Osteocyte (in vitro differentiated cells): ENCODE measurements at places on chromosomes 7 and 10. TPM values are rescaled to one million over a fixed set of nuclear protein-coding genes. Genes with fewer than 3 reads are reported as not detected.

DNA sequence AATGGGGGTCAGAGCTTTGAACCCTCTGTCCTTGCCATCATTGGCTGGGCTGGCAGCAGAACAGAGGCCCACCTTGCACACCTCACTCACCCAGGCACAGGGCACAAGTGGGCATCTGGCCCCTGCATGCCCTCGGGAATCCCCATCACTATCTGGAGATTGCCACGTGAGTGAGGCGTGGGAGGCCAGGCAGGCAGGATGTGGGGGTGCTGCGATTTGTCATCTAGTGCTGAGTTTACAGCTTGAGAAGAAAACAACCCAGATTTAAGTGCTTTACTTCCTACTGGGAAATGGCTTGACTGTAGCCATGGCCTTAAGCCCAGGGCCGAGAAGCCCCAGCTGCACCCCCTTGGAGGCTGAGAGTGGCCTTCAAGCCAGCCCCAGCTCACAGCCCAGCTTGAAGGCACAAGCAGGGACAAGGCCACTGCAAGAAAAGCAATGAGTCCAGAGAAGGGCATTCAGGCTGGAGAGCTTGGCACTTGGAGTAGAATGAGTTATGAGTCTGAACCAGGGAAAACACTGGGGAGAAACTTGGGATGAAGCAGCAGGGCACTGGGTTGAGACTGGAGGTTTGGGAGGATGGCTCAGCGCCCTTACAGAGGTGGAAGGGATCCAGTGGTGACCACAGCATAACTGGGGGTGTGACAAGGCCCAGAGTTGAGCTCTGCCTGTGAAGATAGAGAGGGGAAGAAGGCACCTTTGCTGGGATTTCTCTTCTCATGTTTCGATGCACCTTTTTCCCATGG, 123.0 kb downstream of the CXCL12 start:
- peaks cover 28% of the 10 kb centered on the region for H3K27me3 ChIP-seq
- DNase-seq: no peak
- no peaks in the 10 kb centered on the region for H3K36me3 ChIP-seq
- H3K4me1 ChIP-seq: no peaks in the 10 kb centered on the region

OR2A12 gene
- total RNA-seq: not detected in 2 replicates

MYL10 gene
- 0.52 TPM in 1 of 2 replicates, not detected in the other for total RNA-seq

PLXNA4 gene
- total RNA-seq: 56.2 and 59.0 TPM in 2 replicates

- no peak overlapping the region for H3K27ac ChIP-seq
- H3K36me3 ChIP-seq: no peaks in the 10 kb centered on the region
- DNase-seq: no peak
- H3K4me3 ChIP-seq: no peak overlapping the region
- peaks cover 27% of the 10 kb centered on the region for H3K27me3 ChIP-seq
Measured at GRCh38 chr7:43308913-43309705, 196.7 kb downstream of the HECW1 start.

DNA sequence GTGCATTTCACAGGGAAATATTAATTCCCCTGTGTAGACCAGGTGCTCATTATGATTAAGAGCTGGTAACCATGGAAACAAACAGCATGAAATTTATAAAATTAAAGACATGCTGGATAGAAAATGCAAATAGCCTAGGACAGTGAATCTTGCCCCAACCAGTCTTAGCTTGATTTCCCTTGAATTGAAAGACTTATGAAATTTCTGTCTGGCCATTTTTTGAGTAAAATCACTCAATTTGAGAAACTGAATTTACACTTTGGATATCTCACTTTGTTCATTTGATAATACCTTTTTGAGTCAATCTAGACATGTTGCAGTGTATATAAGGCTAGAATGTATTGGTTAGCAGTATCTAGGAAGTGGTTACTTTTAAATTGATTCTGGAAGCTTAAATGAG, 4.4 kb upstream of the SMIM30 start:
- H3K36me3 ChIP-seq: peaks cover under 1% of the 10 kb centered on the region
- peaks cover 7% of the 10 kb centered on the region for H3K4me1 ChIP-seq
- H3K27me3 ChIP-seq: peaks cover 13% of the 10 kb centered on the region

DNA sequence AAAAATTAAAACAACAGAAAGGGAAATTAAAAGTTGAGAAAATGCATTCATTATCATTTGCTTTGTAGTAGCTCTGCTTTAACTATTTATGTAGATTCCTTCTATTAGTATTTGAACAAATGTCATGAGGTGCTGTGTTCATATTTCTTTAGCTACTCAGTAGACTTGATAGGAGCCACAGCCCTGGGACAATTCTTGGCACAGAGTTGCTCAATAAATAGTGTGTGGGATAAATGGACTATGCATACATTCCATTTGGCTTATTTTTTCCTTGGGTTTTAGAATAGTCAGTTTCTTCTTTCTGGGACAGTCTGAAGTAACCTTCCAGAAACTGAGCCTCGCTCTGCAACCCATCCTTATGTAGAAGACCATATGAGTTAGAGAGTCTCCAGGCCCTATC, 13.4 kb downstream of the RPP30 start:
- H3K36me3 ChIP-seq: peaks cover 45% of the 10 kb centered on the region
- H3K4me1 ChIP-seq: no peaks in the 10 kb centered on the region
- no peak for DNase-seq
- H3K4me3 ChIP-seq: no peak overlapping the region
- no peak overlapping the region for H3K27ac ChIP-seq

DNA sequence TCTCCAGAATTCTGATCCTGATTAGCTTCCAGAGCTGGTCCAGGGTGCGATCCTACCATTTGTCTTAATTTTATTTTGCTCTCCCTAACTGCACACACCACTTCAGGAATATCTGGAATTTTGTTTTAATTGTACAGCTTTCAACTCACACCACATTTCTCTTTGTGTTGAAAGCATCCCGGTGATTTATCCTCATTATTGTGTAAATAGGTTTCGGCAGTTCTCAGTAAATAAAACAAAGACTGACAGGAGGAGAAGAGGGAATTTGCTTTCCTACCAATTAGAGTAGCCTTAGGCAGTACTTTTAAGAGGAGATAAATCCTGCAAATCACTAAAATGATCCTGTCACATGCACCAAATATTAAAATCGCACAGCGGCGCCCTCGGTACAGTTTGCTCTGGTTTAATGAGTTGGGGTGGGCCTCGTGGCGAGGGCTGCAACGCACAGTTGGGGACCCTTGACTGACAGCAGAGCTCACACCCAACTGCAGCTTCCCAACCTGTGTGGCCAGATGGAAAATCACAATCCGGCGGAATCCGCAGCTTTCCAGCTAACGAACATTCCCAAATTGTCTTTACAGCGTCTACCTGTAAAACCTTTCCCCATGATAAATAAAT, 62.6 kb downstream of the EBF3 start:
- H3K27ac ChIP-seq: no peak overlapping the region
- no peaks in the 10 kb centered on the region for H3K4me1 ChIP-seq
- no peaks in the 10 kb centered on the region for H3K36me3 ChIP-seq
- no peak overlapping the region for H3K4me3 ChIP-seq
- H3K27me3 ChIP-seq: no peaks in the 10 kb centered on the region

PTN gene
- 77.8 and 83.0 TPM in 2 replicates for total RNA-seq

GRCh38 chr10:84353052-84353803, 24.8 kb downstream of the CCSER2 start:
- peaks cover 12% of the 10 kb centered on the region for H3K4me1 ChIP-seq
- H3K4me3 ChIP-seq: no peak overlapping the region
- no peak overlapping the region for H3K27ac ChIP-seq
- DNase-seq: no peak
- no peaks in the 10 kb centered on the region for H3K27me3 ChIP-seq

DNA sequence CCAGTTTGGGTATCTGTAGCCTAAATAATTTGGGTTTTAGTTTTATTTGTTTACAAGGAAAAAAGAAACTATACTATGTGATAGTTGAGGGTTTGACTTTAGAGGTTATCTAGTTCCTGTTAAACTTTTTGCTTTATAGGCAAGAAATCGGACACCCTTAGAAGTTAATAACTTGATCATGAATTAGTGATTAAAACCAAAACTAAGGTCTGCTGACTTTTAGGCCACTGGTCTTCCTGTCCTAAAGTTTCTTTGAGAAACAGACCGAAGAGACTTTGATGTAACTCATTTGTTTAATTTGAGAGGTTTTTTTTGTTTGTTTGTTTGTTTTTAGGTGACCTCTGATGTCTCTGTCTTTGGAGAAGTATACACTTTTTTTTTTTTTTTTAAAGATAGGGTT, 59.7 kb downstream of the PHTF2 start:
- no peak overlapping the region for H3K4me3 ChIP-seq
- H3K4me1 ChIP-seq: no peaks in the 10 kb centered on the region
- H3K27ac ChIP-seq: no peak overlapping the region
- no peak for DNase-seq
- H3K36me3 ChIP-seq: peaks cover 3% of the 10 kb centered on the region
- H3K27me3 ChIP-seq: no peaks in the 10 kb centered on the region

GRCh38 chr7:101595246-101595645, 33.9 kb downstream of the MYL10 start:
- H3K36me3 ChIP-seq: no peaks in the 10 kb centered on the region
- no peak for DNase-seq
- peaks cover 8% of the 10 kb centered on the region for H3K4me1 ChIP-seq
- peaks cover 12% of the 10 kb centered on the region for H3K27me3 ChIP-seq
- H3K4me3 ChIP-seq: no peak overlapping the region

TAF5 gene
- 4.2 and 4.5 TPM in 2 replicates for total RNA-seq

GCK gene
- total RNA-seq: not detected in 2 replicates

DNA sequence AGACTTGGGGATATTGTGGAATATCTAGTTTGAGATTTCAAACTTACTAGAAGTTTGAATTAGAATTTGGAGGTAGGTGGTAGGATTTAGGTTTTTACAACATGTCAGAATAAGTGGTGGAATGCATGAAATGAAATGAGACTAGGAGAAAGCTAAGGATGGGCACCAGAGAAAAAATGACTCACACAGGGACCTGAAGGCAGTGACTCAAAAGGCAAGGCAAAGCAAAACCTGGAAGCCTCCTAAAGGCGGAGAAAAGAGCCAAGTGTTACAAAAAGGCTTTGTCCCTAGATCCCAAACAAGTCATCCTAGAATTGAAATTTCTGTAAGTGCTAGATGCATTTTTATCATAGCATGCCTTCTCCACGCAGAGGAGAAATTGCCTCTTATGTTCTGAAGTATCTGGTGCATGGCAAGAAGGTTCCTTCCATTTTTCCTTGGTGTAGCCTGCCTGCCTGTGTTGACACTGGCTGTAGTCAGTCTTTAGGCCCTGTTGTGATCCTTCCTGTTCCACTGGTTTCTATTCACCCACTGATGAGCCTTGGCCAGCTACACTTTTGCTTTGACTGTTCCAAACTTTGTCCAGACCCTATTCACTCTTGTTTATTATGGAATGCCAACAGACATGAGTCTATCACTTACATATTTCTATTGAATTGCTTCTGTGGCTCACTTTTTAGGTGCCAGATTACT, 109.3 kb downstream of the ETV1 start:
- no peaks in the 10 kb centered on the region for H3K4me1 ChIP-seq
- no peaks in the 10 kb centered on the region for H3K36me3 ChIP-seq
- H3K4me3 ChIP-seq: no peak overlapping the region
- no peaks in the 10 kb centered on the region for H3K27me3 ChIP-seq
- no peak overlapping the region for H3K27ac ChIP-seq

DNA sequence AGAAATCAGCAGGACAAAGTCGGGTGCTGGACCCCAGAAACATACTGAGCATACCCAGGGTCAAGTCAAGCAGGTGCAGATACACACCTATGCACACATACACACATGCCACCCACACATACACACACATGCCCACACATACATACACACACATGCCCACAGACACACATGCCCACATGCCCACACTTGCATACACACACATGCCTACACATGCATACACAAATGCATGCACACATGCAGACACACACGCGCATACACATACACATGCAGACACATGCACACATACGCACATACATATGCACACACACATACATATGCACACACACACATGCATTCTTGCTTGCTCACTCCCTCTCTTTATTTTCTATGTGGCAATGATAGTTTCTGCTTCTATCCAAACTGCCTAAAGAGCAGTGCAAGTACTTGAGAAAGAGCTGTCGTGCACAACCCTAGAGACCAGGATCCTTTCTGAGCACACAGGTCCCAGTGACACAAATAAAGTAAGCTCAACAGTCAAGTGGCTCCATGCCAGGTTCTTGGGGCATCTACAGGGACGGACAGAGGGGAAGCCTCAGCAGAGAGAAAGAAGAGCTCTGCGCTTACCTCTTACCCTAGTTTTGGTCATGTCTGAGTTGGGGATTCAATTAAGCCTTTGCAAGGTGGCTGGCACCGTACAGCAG, 83.7 kb downstream of the EBF3 start:
- H3K27ac ChIP-seq: no peak overlapping the region
- no peaks in the 10 kb centered on the region for H3K4me1 ChIP-seq
- no peak for DNase-seq
- H3K36me3 ChIP-seq: no peaks in the 10 kb centered on the region
- no peak overlapping the region for H3K4me3 ChIP-seq

GRCh38 chr10:48282829-48283228, 8.3 kb upstream of the FRMPD2 start:
- H3K27ac ChIP-seq: no peak overlapping the region
- H3K27me3 ChIP-seq: peaks cover 26% of the 10 kb centered on the region

UBE3C gene
- 59.6 and 62.9 TPM in 2 replicates for total RNA-seq

THAP5 gene
- 26.8 and 29.8 TPM in 2 replicates for total RNA-seq

- peaks cover 17% of the 10 kb centered on the region for H3K36me3 ChIP-seq
- H3K4me1 ChIP-seq: peaks cover 4% of the 10 kb centered on the region
- no peak for DNase-seq
- no peak overlapping the region for H3K27ac ChIP-seq
- no peaks in the 10 kb centered on the region for H3K27me3 ChIP-seq
Measured at GRCh38 chr7:133477791-133478190, 224.9 kb downstream of the EXOC4 start.

GRCh38 chr7:10677211-10677610, 296.5 kb upstream of the PHF14 start:
- no peak for DNase-seq
- H3K4me1 ChIP-seq: no peaks in the 10 kb centered on the region
- no peaks in the 10 kb centered on the region for H3K36me3 ChIP-seq
- H3K27me3 ChIP-seq: no peaks in the 10 kb centered on the region

GRCh38 chr10:23253780-23254179, 61.7 kb downstream of the PTF1A start:
- H3K27ac ChIP-seq: no peak overlapping the region
- DNase-seq: no peak
- no peak overlapping the region for H3K4me3 ChIP-seq
- no peaks in the 10 kb centered on the region for H3K36me3 ChIP-seq
- H3K4me1 ChIP-seq: no peaks in the 10 kb centered on the region

DNA sequence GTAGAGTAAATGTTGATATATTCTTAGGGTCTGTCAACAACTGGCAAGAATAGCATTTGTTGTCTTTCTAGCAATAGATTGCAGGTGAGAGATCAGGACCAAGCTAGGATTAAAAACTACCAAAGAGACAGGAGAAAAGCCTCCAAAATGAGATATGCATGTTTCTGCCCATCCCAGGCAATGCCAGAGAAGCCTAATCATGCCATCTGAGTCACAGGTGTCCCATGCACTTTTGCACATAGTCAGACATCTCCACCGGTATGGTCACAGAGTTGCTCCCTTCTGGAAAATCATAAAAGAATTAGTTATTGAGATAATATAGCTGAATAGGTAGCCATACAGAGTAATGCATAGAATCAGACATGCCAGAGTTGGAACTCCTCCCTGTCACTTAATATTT, 50.6 kb downstream of the PDK4 start:
- DNase-seq: no peak
- peaks cover 18% of the 10 kb centered on the region for H3K4me1 ChIP-seq

GRCh38 chr7:66118603-66119002, 4.0 kb downstream of the CRCP start:
- DNase-seq: no peak
- H3K27me3 ChIP-seq: no peaks in the 10 kb centered on the region
- H3K4me1 ChIP-seq: peaks cover 30% of the 10 kb centered on the region
- no peak overlapping the region for H3K27ac ChIP-seq
- no peak overlapping the region for H3K4me3 ChIP-seq
- H3K36me3 ChIP-seq: peaks cover 5% of the 10 kb centered on the region

GRCh38 chr7:31104361-31105255, 52.5 kb downstream of the ADCYAP1R1 start:
- no peaks in the 10 kb centered on the region for H3K4me1 ChIP-seq

GATA3 gene
- total RNA-seq: not detected in 2 replicates
